ENCODE measurements at places on chromosomes 1 and 21.

GRCh38 chr1:177106614-177107365, 57.7 kb downstream of the ASTN1 start:
- no peak for DNase-seq

DNA sequence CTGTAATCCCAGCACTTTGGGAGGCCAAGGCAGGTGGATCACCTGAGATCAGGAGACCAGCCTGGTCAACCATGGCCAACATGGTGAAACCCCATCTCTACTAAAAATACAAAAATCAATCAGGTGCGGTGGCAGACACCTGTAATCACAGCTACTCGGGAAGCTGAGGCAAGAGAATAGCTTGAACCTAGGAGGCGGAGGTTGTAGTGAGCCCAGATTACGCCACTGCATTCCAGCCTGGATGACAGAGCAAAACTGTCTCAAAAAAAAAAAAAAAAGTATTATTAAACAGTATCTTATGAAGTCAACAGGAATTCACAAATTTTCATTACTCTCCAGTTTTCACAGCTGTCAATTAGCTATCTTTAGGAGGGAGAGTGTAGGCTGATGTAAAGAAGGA, 3.8 kb downstream of the ACBD6 start:
- no peak for DNase-seq

DNA sequence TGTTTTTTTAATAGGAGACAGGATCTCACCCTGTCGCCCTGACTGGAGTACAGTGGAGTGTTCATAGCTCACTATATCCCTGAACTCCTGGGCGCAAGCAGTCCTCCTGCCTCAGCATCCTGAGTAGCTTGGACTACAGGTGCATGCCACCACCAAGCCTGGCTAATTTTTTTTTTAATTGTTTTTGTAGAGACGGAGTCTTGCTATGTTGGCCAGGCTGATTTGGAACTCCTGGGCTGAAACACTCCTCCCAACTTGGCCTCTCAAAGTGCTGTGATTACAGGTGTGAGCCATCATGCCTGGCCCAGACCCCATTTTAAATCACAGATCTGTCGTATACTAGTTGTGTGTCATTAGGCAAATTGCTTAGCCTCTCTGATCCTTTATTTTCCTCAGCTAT, 161.1 kb downstream of the DYRK1A start:
- DNase-seq, result no peak

GRCh38 chr1:65581119-65581518, 160.7 kb downstream of the LEPR start:
- no peak for DNase-seq

- DNase-seq, result no peak
These were observed 41.2 kb downstream of the RSPH1 start for GRCh38 chr21:42454786-42455185.

DNA sequence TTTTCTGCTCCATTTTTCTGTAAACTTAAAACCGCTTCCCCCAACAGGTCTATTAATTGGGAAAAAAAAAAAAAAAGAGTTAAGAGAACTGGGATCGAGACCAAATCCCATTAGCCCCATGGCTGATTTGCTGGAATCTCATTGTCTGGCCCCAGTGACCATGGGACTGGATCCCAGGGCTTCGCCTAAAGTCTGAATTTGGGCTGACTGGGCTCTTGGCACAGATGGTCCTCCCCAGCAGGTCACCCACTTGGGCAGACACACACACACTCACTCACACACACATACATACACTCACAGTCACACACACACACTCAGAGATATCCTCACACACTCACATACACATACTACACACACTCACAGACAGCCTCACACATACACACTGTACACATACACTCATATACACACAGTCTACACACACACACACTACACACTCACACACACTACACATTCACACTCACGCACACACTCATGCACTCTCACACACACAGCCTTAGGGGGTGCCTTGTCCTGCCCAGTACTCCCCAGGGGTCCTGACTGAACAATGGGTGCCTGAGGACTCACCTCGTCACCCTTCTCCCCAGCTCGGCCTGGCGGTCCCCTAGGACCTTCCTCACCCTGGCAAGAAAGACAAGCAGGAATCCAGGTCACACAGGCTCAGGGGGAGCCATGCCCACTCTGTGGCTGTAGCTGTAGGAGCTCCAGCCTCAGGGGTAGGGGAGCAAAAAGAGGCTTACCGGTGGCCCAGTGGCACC, 7.5 kb downstream of the COL9A2 start:
- DNase-seq, result no peak

GRCh38 chr1:224894915-224895314, 34.6 kb upstream of the DNAH14 start:
- no peak for DNase-seq

GRCh38 chr1:69196071-69196470, 371.7 kb upstream of the LRRC7 start:
- no peak for DNase-seq

- no peak for DNase-seq
These were observed 33.2 kb upstream of the PDE4B start for GRCh38 chr1:65759516-65759915.

DNA sequence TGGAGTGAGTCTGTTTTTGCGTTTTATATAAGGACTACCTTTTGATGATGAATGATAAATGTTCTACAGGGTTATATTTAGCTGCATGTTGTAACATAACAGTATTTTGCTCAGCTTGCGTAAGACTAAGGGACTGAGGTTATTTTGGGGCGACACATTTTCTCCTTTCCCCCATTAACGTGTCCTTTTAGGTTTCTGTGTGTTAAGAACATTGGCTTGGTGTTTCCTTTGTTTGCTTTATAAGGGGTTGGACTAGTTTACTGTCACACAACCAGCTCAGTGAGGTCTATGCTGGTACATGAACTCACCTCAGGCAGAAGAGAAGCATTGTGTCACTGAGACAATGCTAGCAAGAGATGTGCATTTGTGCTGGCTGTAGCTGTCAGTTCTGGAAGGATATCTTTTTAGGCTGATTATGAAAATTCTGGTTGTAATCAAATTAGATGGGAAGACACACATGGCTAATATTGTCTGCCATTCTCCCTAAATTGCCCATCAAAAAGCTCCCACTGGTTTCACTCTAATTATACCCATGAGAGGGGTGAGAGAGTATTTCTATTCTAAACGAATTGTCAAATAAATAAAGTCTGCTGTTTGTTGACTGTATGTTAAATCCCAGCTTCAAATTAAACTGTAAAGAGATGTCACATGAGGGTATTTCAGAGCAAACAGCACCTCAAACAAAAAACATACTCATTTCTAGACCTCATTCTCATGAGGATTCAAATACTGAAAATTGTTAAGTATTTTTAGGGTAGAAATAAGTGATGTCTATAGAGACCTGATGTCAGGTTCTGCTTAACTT, 62.6 kb downstream of the CDC14A start:
- DNase-seq, result no peak

DNA sequence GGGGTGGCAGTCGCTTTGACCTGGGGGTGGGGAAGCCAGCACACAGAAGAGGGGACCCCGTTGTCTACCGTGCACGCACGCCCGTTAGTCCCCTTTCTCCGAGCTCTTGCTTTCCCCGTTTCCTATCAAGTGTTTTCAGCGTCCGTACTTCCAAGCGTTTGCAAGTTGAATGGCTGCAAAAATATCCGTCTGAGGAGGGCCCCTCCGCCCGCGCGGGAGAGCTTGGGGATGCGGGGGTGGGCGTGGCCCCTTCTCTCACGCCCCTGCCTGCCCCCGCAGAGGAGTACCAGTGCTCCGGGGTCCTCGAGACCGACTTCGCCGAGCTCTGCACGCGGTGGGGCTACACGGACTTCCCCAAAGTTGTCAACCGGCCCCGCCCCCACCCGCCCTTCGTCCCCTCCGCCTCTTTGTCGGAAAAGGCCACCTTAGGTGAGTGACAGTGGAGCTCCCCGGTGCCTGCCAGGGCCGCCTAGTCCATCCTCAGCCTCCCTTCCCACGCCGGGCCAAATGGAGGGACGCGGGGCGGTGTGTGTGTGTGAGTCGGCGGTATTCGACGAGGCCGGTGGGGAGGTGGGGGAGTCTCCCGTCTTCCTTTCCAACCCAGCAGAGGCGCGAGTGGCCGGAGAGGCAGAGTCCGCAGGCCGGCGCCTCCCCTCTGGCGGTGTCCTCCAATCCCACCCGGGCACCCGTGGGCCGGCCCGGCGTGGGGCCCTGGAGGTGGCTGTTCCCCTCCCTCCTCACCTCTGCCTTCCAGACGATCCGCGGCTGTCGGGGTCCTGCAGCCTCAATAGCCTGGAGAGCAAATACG, 3.4 kb downstream of the LRRC71 start:
- no peak for DNase-seq

- DNase-seq, result no peak
These were observed 46.3 kb downstream of the XCL2 start for GRCh38 chr1:168497376-168497950.

- no peak for DNase-seq
These were observed 16.3 kb upstream of the PIGC start for GRCh38 chr1:172460177-172460576.

- no peak for DNase-seq
These were observed 22.7 kb downstream of the PRKACB start for GRCh38 chr1:84166797-84167196.

DNA sequence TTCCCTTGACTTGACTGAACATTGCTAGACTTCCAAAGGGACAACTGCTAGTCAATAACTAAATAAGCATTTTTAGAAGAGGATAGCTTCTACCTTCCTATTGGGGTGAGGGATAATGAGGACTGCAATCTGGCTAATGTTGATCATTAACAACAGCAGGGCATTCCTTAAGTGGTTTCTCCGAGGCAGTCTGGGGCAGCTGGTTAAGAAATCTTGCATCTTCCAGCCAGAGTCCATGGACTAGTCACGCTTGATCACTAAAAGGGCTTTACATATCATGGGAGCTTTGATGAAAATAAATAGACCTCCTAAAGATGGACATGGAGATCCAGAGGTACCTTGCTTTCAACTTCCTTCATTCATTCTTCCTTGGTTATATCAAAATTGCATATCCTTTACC, 329.4 kb upstream of the ESRRG start:
- no peak for DNase-seq

GRCh38 chr1:196271212-196271947, 336.9 kb downstream of the KCNT2 start:
- DNase-seq, result no peak

GRCh38 chr1:171966426-171967220, 125.3 kb downstream of the DNM3 start:
- DNase-seq, result no peak

DNA sequence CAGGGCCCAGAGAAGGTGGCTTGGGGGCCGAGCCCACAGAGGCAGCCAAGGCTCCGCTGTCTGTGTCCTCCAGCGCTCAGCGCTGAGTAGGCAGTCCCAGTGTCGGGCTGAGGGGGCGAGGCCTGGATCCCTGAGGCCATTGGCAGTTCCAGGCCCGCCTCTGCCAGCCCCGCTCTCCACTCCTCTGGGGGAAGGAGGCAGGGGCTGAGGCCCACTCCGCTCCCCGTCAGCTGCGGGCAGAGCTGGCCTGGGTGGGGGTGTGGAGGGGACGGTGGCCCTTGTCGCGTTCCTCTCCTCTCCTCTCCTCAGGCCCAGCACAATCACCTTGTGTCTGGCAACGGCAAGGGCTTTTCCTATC, 132.8 kb downstream of the CASZ1 start:
- DNase-seq, result no peak

DNA sequence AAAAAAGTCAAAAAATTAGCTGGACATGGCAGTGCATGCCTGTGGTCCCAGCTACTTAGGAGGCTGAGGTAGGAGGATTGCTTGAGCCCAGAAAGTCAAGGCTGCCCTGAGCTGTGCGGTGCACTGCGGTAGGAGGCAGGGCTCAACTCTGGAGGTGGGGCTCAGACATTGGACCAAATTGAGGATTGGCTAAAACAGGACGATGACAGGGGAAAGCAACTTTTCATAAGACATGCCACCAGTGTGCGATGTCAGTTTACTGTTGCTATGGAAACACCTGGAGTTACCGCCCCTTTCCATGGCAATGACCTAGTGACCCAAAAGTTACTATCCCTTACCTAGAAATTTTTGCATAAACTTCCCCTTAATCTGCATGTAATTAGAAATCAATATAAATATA, 85.3 kb downstream of the DISP3 start:
- DNase-seq, result no peak

DNA sequence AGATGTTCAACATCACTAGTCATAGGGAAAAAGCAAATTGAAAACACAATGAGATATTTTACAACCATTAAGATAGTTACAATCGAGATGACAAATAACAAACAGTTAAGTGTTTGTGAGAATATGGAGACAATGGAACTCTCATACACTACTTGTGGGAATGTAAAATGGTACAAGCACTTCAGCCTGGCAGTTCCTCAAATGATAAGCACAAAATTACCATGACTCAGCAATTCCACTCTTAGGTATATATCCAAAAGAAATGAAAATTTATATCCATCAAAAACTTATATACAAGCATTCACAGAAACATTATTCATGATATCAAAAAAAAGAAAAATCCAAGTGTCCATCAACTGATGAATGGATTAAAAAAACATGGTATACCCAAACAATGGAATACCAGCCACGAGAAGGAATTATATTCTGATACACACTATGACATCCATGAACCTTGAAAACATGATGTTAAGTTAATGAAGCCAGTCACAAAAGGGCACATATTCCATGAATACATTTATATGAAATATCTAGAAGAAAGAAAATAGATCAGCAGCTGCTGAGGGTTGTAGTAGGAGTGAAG, 76.4 kb downstream of the EVI5 start:
- no peak for DNase-seq

- DNase-seq, result no peak
These were observed 244.8 kb downstream of the LRRIQ3 start for GRCh38 chr1:73953186-73953585.

GRCh38 chr1:190183588-190183987, 294.1 kb downstream of the BRINP3 start:
- no peak for DNase-seq

DNA sequence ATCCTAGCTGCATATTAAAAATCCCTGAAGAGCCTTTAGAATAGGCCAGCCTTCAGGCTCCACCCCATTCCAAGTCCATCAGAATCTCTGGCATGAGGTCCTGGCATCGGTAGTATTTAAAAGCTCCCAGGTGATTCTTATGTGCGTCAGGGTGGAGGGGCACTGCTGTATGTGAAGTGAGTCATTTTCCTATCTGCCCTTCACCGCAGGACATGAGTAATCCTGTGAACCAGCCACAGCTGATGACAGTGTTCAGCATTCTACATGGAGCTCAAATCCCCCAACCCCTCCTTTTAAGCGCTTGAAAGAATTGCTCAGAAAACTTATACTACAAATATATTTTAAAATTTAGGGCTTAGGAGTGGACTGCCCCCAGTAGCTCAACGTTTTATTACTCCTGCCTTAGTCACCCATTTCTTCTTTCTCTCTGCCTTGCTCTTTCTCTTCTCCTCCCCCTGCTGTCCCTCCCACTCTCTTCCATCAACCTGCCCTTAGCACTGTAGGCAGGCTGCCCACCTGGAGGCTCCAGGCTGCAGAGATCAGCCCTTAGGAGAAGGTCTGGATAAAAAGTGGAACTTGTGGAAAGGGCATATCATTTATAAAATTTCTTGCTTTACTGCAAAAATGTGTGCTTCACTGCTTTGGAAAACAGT, 73.8 kb upstream of the ZNF281 start:
- peak; percentile 5 for DNase-seq

DNA sequence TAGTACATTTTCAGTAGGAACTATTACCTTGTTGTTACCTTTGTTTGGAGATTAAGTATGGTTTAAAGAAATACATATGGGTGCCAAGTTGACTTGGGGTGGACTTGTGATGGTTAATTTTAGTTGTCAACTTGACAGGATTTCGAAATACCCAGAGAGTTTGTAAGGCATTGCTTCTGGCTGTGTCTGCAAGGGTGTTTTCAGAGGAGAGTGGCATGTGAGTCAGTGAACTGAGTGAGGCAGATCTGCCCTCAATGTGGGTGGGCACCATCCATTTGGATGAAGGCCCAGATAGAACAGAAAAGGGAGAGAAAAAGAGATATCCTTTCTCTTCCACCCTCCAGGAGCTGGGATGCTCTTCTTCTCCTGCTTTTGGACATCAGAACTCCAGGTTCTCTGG, 315.5 kb downstream of the GPATCH2 start:
- no peak for DNase-seq
